ENCODE measurements at places on chromosomes 5 and 9.
A peak's percentile ranks its signal among the peaks of the same experiment; 100 is the strongest.

GRCh38 chr9:135329571-135330306, 149.8 kb upstream of the PPP1R26 start:
- DNase-seq: no peak

DNA sequence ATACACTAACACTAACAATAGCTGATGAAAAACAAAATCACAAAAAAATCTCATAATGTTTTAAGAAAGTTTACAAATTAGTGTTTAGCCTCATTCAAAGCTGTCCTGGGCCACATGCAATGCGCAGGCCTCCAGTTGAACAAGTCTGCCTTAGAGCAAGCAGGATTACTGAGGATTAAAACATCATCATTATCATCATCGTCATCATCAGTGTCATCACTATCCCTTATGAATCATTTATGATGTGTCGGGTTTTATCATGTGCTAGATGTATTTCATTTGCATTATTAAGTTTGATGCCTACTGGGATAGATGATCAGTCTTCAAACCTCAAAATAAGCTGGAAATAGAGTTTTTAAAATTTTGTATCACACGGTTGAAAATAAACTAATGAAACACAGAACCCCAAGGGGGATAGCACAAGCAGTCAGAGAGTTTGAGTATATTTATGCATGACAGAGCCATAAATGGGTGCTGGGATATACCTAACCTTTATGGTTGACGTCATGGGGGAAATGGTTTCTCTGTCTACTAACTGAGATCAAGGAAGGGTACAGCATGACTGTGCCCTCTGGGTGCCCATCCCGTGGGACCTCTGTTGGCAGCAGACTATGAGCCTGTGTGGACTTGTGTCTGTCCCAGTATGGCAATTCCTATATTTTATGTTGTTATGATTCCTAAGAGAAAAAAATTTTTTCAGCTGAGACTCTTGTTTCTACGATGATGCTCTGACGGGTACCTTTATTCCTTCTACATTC, 150.3 kb upstream of the ADRA1B start:
- no peak for DNase-seq

DNA sequence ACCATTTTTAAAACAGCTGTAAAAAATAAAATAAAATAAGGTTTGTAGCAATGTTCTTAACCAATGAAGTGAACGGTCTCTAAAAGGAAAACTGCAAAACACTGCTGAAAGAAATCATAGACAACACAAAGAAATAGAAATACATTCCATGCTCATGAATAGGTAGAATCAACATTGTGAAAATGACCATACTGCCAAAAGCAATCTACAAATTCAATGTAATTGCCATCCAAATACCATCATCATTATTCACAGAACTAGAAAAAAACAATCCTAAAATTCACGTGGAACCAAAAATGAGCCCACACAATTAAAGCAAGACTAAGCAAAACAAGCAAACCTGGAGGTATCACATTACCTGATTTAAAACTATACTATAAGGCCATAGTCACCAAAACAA, 67.6 kb upstream of the RGMB start:
- peak; percentile 44 for DNase-seq

DNA sequence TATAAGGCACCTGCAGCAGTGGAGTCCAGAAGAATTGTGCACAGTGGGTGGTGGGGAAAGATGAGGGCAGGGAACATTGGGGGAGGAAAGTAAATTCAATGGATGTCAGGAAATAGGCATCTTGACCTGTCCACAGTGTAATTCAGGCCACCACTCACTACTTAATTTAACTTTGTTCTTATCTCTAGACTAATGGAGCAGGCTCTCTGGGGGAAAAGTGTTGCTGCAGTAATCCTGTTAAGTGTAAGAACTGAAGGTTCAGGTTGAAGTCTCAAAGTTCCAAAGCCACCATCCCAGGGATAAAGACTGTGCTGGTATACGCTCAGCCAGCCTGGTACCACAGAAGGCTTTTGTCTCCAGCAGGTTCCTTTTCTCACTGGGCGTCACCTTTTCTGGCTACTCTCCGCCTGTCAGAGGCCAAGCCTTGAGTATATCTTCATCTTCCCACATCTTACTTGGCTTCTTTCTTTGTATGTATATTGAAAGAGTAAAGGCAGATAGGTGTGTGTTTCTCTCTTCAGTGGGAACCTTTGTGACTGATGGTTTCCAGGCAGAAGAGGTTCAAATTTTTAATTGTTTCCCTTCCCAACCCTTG, 150.9 kb upstream of the DMRT1 start:
- DNase-seq: no peak

- no peak for DNase-seq
Observed at GRCh38 chr5:125595095-125595494, 828.1 kb upstream of the GRAMD2B start.

DNA sequence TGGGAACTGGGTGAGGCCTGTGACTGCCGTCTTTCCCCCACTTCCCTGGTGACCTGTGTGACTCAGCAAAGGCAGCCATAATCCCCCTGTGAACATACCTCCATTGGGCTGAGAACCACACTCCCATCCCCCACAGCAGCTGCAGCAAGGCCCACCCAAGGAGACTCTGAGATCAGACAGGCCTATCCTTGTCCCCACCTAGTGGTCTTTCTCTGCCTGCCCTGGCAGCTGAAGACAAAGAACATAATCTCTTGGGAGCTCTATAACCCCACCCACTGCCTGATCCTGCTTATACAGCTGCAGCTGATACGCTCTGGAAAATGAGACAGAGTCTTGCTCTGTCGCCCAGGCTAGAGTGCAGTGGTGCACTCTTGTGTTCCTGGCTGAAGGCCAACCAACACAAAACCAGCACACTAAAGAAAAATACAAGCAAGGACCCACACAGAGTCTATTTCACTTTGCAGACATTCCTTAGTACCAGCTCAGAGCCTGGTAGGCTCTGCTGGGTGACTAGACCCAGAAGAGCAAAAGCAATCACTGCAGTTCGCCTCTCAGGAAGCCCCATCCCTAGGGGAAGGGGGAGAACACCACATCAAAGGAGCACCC, 106.7 kb downstream of the MCTP1 start:
- peak; percentile 27 for DNase-seq

- DNase-seq: peak; percentile 44
Observed at GRCh38 chr9:4796988-4797853, 4.5 kb downstream of the RCL1 start.

DNA sequence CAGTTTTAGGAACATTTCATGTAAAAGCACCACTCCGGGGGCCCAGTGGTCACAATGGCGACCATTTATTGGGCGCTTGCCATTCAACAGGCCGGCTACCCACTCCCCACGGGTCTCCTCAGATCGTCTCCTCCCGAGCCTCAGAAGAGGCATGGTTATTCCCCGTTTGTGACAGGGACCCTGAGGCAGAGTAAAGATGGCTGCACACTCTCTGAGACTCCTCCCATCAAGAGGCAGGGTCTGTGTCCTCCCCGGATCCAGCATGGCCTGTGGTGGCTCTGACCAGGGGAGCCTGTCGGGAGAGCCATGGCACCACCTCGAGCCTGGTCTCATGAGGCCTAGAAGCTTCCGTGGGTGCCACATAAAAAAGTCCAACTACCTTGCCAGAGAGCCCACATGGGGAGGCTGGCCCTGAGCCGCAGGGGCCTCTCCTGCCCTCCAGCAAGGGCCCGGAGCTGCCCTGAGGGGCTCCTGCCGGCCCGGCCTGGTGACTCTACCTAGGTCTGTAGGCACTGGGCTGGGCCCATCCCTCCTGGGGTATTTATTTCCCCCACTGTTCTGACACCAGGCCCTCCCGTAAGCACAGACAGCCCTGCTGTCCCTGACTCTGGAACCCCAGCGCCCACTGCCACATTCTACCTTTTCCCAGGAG, 90.8 kb downstream of the VAV2 start:
- no peak for DNase-seq

GRCh38 chr5:138103319-138103637, 19.4 kb downstream of the WNT8A start:
- no peak for DNase-seq

DNA sequence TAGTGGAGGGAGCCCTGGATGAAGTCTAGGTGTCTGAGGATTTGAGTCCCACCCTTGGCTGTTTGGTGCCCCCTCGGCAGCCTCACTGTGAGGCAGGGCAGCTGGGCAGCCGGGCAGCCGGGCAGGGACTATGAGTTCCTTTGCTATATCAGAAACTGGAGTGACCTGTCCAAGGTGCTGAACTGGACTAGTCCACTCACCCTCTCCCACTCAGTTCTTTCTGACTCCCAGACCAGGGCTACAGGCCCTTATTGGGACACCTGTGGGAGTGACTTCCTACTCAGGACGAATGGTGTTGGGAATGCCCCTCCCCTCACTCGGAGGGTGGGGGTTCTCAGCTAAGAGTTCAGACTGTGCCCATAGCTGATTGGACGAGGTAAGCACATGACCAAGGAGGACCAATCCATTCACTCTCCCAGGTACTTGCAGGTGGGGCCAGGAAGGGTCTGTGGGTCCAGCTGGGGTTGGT, 34.1 kb upstream of the RAPGEF1 start:
- DNase-seq: peak; percentile 51

- DNase-seq: no peak
Observed at GRCh38 chr5:133474851-133475590, 137.3 kb downstream of the FSTL4 start.

DNA sequence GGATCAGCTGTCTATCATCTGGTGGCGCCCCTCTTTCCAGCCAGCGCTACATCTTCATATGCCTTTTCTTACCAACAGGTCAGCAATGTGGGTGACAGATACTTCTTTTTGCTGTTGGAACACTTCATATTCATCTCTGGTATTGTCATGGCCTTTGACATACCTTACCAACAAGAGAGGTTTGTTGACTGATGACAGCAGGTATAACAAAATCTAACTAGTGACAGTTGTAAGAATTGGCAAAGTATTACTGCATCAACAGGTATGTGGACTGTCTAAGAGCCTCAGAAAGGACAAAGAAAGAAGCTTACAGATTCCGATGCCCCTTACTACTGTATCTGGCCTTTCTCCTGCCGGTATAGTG, 29.9 kb upstream of the ZSWIM6 start:
- no peak for DNase-seq

GRCh38 chr9:125739436-125739835, 7.7 kb upstream of the PBX3 start:
- no peak for DNase-seq

DNA sequence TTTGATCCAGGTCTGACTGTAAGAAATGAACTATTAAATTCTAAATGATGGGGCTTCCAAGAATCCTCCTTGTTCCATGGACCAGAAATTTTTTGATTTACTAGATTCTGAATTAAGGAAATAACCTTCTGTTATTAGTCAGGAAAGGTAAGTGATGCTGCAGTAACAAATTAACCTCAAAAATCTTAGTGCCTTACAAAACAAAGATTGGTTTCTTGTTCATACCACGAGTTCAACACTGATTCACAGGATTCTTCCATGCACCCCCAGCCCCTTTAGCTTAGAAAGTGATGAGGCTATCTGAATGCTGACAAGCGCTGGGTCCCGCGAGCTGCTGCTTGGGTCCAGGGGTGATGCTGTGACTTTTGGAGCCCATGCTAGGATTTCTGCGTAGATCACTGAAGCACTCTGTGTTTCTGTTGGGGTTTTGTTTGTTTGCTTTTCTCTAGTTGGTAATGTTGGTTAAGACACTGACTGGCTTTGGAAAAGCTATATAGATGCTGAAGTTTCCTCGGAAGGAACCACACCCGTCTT, 52.3 kb downstream of the COL15A1 start:
- DNase-seq: no peak

GRCh38 chr9:86577420-86578333, 223.5 kb upstream of the TUT7 start:
- no peak for DNase-seq

DNA sequence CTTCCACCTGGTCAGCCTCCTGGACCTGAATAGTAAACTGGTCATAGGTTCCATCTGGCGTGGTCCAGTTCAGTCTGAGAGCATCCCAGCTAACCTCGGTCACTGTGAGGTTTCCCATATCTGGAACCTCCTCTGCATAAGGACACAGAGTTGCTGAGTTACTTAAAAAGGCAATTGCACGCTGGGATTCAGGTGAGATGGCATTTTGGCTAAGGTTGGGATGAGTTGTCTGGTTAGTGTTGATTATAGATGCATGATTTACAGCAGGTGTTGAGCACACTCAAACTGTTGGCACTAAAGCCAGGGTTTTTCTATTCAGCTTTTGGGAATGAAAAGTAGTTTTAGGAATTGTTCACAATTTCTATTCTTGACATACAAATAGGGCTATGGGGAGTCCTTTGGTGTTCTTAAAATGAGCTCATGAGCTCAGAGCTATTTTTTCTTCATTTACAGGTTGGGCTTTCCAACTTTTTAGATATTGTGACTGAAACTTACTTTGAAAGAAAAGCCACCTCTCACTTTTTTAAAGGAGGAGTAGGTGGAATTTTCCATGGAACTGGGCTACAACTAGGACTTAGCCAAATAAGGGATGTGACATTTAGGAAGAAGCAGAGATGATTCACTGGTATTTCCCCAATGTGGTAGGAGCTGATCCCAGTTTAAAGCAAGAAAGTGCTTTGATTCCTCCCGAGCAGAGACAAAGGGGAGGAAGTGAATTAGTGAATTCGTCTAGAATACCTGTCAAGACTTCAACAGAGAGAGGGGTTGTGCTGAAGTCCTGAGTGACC, 54.7 kb downstream of the TNC start:
- peak; percentile 53 for DNase-seq

GRCh38 chr5:133274597-133274935, 222.8 kb downstream of the HSPA4 start:
- DNase-seq: no peak

DNA sequence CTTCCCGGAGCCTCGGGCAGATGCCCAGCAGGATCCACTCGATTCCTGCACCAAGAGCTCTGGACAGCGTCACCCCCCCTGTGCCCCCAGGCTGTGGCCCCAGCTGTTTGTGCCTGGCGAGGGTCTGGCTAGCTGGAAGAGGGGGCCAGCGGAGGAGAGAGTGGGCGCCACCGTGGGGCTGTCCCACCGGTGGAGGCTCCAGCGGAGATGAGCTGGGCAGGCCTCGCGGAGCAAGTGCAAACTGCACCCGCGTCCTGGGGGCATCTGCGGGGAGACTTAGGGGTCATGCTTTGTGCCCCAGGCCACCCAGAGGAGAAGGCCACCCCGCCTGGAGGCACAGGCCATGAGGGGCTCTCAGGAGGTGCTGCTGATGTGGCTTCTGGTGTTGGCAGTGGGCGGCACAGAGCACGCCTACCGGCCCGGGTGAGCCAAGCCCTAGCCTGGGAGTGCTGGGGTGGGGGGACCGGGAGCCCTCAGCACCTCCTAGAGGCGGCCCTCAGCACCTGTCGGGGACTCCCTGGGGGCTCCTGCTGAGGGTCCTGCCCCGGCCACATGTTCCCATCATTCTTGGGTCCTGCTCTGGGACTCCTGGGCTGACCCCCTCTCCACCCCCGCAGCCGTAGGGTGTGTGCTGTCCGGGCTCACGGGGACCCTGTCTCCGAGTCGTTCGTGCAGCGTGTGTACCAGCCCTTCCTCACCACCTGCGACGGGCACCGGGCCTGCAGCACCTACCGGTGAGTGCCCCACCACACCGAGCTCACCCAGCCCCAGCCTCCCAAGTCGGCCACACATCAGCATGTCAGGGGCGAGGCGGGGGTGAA, 5.4 kb downstream of the EGFL7 start:
- DNase-seq: no peak

DNA sequence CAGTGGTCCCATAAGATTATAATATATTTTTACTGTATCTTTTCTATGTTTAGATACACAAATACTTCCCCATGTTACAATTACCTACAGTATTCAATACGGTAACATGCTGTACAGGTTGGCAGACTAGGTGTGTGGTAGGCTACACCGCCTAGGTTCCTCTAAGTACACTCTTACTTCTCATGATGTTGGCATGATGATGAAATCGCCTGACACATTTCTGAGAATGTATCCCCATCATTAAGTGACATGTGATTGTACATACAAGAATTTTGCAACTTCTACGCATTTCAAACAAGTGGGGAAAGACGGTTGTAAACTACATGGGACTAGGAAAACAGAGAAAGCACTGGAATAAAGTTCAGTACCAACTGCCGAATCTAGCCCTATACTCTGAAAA, 53.3 kb downstream of the SETX start:
- no peak for DNase-seq

Data from EL (cell line).